ENCODE measurements at places on chromosomes 4 and X.

DNA sequence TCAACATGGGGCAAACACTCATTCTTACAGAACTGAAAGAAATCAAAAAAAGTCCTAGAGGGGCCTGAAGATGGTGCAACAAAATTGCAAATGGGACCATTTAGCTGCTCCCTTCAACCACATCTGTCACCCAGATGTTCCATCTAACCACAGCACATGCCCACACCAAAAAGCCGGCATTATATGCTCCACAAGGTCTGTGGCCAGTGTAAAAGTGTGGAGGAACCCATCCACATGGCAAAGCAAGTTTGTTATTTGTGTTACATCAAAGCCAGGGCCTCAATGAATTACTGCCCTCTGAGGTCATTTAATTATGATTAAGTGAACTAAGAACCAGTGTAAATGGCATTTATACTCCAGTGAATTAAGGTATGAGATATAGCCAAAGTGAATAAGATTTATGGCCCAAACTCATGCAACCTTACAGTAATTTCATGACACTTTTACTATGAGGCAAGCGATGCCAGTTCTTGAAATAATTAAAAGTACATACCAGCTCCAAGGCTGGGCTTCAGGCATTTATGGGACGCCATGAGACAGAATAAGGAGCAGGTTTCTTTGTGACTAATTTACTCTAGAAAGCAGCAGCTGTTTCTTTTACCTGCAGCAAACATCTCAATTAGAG is 48.7 kb upstream of the FGF16 start:
- DNase-seq: no peak

DNA sequence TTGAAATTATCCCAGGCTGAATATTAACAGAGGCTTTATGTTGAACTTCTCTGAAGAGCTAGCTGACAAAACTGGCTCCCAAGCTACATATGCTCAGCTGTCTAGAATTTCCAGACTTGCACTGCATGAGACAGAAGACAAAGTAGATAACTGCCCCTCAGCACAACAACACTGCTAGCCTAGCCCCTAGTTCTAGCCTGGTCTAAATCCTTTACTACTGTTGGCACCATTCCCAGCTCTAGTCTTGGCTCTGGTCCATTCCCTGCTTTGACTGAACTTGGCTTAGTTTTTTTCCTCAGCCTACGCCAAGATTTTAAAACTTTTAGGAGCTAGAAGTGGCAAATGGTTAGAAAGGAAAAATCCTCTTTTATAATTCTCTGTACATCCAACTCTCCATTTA is 7.6 kb upstream of the OPHN1 start:
- DNase-seq: no peak

DNA sequence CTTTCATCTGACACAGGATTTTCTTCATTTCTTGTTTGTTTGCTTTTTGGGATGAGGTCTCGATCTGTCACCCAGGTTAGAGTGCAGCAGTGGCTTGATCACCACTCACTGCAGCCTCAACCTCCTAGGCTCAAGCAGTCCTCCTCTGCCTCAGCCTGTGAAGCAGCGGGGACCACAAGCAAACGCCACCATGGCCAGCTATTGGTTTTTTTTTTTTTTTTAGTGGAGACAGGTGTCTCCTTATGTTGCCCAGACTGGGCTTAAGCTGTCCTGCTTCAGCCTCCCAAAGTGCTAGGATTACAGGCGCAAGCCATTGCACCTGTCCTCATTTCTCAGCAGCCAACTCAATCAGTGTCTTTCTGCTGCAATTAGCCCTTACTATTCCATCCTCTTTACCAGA is 10.3 kb downstream of the SPRY1 start:
- DNase-seq: no peak

GRCh38 chr4:119615068-119615719 is 13.4 kb downstream of the PDE5A start:
- no peak for DNase-seq

- no peak for DNase-seq
Observed at GRCh38 chr4:88969746-88970145, 87.2 kb downstream of the FAM13A start.

- DNase-seq: no peak
Observed at GRCh38 chr4:8029689-8030088, 90.0 kb upstream of the AFAP1 start.

GRCh38 chr4:22019676-22020075 is 71.1 kb upstream of the KCNIP4 start:
- no peak for DNase-seq

DNA sequence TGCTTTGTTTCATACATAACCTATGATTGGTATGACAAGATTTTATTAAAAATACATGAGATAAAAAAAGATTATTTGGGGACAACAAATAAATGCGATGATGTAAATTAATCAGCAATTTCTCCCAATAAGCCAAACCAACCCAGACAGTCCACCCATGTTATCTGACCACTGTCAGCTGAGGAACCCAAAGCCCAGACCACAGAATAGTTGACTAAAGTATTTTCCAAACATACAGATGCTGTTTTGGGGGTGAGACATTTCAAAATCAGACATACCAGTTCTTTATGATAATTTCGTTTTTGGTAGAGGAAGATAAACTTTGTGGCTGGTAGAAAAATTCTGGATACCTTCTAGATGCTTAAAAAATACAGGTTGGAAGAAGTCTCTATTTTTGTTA is 650.8 kb upstream of the FAM241A start:
- DNase-seq: no peak

Measured in SIG-M5 (cell line).